ENCODE measurements at places on chromosomes 2 and 18.

DNA sequence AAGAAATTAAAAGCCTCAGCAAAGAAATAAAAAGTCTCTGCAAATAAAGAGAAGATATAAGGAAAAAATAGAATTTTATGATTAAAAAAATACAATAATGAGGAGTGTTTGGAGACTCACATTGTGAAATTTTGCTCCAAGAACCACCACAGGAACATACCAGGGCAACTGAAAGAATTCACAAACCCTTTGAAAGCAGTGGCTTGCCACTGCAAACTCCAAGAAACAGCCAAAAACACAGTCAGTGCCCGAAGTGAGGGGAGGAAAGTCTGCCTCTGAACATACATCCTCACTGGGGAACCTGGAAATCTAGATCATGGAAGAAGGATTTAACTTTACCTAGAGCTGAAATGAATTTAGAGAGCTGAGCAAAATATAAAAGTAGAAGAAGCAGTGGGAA is 33.1 kb downstream of the EVA1A start:
- DNase-seq = no peak

GRCh38 chr2:20175931-20176330 is 49.0 kb downstream of the SDC1 start:
- no peak for DNase-seq

DNA sequence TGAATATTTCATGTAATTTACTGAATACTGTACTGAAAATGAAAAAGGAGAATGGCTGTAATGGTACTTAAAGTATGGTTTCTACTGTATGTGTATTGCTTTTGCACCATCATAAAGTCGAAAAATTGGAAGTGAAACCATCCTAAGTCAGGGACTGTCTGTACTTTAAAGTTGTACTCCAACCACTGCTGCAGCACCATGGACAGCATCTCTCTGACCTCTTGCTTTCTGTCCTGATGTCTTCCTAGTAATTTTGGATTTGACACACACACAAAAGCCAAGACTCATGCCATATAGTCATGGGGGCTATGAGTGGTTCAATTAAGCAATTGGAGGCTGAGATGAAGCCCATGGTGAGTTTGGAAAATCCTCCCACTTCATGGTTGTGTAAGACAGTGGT is 256.3 kb upstream of the PKDCC start:
- no peak for DNase-seq

DNA sequence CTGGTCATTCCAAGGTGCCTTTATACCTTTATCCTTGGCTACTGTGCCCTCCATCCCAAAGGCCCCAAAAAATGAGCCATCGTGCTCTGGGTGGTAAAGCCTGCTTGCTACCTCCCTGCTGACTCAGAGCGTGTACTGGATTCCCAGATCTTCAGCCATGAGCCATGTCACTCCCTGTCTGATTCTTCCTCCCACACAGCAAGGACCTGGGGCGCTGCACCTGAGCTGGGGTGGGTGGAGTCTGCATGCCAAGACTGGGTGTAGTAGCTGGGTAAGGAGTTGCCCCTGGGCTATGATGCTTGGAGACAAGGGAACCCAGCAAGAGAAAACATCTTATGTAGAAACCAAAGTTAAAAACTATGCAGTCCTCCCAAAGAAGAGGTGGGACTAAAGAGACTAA is 37.2 kb upstream of the APCDD1 start:
- DNase-seq = no peak

DNA sequence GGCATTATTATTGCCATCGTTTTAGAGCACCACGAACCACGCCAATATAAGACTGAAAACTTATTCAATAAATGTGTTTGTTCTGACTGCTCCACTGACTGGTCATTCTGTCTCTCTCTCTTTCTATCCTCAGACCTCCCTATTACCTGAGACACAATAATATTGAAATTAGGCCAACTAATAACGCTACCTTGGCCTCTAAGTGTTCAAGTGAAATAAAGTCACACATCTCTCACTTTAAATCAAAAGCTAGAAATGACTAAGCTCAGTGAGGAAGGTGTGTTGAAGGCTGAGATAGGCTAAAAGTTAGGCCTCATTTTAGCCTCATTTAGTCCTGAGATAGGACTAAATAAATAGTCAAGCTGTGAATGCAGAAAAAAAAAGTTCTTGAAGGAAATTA is 38.8 kb downstream of the G6PC2 start:
- no peak for DNase-seq

DNA sequence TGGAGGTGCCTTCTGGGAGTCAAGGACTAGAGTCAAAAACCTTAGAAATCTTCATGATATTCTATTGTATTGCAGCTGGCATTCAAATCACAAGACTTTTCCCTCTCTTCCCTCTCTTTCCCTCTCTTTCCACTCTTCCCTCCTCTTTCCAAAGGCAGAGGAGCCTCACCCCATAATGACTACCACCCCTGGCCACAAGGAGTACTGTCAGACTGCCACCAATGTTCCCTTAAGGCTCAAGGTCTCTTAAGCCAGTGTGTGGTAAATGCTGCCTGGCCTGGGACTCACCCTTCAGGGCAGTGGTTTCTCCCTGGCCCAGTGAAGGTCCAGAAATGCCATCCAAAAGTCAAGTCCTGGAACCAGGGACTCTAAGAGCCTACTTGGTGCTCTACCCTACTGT is 605.9 kb upstream of the PKDCC start:
- no peak for DNase-seq

DNA sequence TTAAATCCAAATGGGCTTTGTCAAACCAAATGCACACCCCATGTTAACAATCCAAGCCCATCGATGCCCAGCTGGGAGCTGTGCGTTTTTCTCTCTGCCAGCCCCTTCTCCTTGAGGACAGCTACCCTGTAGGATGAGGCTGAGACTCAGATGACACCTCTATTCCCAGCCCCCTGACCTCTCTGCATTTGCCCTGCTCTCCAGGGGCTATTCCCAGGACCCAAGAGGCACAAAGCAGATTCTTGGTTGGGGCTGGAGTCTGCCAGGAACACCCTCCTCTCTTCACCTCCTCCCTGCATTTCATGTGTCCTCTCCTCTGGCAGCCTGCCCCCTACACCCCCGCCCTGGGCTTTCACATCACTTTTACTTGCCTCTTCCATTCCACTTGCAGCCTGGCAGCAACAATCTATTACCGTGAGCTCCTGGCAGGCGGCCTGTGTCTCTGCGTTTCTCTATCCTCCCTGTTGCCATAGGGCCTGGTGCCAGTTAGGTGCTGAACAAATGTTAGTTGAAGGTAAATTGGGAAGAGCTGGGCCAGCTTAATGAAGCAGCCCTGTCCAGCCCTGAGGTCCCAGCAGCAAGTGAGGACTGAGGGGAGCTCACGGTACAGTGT is 51.8 kb downstream of the ADD2 start:
- no peak for DNase-seq

- no peak for DNase-seq
These were observed 62.8 kb downstream of the TCF7L1 start for GRCh38 chr2:85195956-85196355.

- DNase-seq = no peak
These were observed 2.0 kb upstream of the HK2 start for GRCh38 chr2:74831693-74832530.

DNA sequence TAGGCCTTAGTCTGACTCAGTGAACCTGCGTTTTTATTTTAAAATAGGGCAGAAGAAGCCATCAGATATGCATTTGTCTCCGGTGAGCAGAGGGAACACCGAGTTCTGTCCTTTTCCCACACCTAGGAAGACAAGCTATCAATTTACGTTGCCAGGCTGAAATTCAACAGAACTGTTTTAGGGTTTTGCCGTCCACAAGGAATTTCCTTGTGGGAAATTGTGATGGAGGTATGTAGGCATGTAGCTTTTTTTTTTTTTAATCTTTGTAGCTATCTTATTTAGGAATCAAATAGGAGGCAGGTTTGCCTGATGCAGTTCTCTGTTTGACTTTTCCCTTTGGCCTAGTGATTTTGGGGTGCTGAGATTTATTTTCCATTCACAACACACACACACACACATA is 62.0 kb upstream of the ASAP2 start:
- DNase-seq = no peak

DNA sequence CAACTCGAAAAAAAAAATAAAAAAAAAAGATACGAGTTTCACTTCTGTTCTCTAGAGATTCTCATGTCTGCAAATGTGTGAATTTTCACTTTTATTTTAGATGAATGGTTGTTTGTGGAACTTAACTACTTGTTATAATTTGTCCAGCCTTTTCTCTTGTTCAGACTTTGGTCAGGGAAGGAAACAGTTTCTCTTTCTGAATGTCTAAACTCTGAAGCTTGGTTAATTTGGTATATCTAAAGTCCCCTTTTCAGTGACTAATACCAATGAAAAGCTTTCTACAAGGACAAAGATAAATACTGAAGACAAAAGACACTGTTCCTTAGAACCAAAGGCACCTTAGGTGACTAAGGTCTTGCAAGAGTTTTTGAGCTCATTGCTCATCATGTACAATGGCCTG is 144.4 kb upstream of the PIEZO2 start:
- no peak for DNase-seq

GRCh38 chr2:7427293-7428060 is 510.3 kb downstream of the RNF144A start:
- no peak for DNase-seq

GRCh38 chr2:19051203-19051831 is 307.1 kb downstream of the OSR1 start:
- DNase-seq = no peak

DNA sequence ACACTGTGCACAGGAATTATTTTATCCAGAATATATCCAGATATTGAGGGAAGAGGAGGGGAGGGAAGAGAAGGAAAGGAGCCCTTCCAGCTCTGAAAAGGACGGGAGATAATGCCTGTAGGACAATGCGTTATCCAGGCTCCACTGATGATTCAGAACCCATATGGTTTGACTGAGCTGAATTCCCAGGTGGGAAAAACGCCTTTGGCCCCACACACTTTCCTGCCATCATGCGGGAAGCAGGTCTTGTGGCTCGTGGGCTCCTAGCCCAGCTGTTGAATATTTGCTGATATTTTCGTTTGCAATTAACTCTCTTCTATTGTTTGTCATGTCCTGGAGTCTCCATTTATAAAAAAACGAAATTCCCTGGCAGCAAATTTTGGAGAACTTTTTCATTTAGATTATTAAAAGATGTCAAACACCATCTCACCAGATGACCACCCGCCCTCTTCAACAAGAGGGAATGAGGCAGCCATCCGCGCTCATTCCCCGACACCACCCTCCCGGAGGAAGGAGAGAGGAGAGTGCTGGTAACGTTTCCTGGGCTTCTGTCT is 8.9 kb downstream of the COL6A3 start:
- no peak for DNase-seq

- no peak for DNase-seq
These were observed 190.4 kb downstream of the KIAA1328 start for GRCh38 chr18:37019157-37019827.

GRCh38 chr18:35816003-35816402 is 156.5 kb upstream of the RMP24 start:
- DNase-seq = no peak

- DNase-seq = no peak
These were observed 120.6 kb downstream of the OSBPL1A start for GRCh38 chr18:24276994-24277393.

DNA sequence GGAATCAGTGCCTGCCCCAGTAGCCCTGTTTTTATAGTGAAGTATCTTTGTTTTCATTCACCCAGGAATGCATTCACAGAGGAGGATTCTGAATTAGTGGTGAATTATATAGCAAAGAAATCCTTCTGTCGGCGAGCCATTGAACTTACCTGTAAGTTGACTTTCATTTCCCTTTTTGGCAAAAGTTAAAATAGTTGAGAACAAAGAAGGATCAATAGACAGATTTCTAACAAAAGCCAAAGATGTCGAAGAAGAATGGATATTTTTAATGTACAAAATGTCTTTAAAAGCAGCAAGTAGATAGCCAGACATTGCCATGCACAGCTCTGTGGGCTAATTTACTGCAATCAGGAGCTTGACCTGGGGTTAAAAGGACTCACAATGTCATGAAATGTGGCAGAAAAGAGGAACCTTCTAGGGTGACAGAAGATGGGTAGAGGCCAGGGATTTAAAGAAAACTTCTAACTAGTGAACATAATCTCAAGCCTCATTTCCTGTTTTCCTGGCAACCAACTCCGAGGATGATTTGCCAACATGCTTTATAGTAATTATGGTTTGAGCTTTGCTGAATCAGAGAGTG is 53.8 kb upstream of the TMEM87B start:
- no peak for DNase-seq

DNA sequence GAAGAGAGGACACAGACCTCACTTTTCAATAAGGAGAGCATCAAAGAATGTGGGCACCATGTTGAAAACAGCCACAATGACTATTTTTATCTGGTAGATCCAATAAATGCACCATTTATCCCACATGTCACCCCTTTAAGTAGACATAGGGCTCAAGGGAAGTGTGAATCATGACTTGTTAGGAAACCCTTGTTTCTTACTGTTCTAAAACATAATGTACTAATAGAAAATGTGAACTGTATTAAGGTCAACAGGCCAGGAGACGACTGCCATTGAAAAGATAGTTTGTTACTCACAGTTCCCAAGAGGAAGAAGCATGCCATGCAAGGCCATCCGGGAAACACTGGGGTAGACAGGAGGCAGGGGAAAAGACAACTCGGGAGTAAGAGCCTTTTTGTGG is 137.7 kb downstream of the EN1 start:
- DNase-seq = no peak

DNA sequence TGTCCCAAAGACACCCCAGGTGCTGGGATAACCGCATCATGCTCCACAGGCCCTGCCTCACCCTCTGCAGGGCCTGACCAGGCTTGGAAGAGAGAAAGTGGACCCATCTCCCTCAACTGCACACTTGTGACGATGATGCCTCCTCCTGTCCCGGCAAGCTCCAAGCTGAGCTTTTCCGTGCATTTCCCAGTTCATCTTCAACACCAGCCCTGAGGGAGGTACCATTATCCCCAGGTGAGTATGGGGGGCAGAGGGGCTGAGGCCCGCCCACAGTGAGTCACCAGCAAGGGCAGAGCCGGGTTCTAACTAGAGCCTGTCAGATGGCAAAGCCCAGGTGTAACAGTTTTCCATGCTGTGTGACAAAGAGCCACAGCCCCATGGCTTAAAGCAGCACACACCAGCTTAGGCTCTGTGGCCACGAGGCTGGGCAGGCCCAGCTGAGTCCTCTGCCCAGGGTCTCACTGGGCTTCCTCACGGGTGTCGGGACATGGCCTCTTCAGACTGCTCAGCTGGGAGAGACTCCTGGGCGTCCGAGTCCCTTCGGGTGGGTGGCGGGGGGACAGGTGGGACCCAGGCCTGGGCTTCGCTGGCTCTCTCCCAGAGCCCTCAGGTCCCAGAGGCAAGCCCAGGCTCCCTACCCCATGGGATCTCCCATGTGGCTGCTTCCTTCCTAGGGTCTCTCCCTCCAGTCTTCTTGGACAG is 108.4 kb upstream of the OTOS start:
- DNase-seq = no peak

- no peak for DNase-seq
These were observed 112.0 kb upstream of the FOSL2 start for GRCh38 chr2:28280619-28281018.

Measured in T-helper 17 cell (primary cell).